Activated naive CD8-positive, alpha-beta T cell treated with anti-CD3 and anti-CD28 coated beads, Interleukin-2, amount 10 ng/mL, durations not matched to agents 7 days and 5 days (primary cell): ENCODE measurements at places on chromosomes 13 and 19. TPM values are rescaled to one million over a fixed set of nuclear protein-coding genes. Genes with fewer than 3 reads are reported as not detected.
A peak's percentile ranks its signal among the peaks of the same experiment; 100 is the strongest.

The FUT1 gene
- total RNA-seq: 0.14 TPM

The LRRC4B gene
- not detected for total RNA-seq

GRCh38 chr13:105878119-105878700 lies 657.3 kb downstream of the EFNB2 start:
- no peak overlapping the region for H3K4me3 ChIP-seq
- H3K27ac ChIP-seq: no peak overlapping the region
- no peaks in the 10 kb centered on the region for H3K4me1 ChIP-seq
- no peaks in the 10 kb centered on the region for H3K27me3 ChIP-seq
- no peaks in the 10 kb centered on the region for H3K36me3 ChIP-seq

DNA sequence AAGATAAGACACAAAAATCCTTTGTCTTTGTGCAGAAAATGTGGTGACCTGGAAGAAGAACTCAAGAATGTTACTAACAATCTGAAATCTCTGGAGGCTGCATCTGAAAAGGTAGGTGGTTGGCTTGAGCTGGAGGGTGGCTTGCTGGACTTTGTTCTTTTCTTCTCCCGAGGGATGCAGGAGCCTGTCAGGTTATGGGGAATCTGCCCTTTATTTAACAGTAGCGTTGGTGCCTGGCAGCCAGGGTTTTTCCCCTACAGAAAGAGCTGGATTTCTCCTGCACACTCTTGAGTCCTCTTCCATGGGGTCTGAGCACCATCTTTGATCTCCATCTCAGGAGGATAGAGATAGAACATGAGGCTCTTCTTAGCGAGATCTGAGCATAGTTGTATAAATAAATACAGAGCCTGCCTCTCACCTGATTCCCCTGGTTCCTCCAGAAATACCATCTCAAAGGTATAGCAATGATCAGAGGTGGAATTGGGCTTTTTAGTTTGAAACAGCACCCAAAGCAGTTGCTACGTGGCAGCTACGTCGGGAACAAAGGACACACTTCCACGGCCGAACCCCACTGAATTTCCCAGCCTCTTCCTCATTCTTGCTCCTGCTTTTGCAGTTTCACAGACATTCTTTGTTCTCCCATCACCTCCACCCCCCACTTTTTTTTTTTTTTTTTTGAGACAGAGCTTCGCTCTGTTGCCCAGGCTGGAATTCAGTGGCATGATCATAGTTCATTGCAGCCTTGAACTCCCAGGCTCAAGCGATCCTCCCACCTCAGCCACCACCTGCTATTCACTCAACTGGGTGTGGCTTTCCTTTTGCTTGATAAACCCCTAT lies 12.9 kb downstream of the TPM4 start:
- H3K36me3 ChIP-seq: peaks cover 62% of the 10 kb centered on the region
- H3K27ac ChIP-seq: peak overlapping the region; percentile 56
- no peaks in the 10 kb centered on the region for H3K27me3 ChIP-seq
- H3K4me1 ChIP-seq: peaks cover 49% of the 10 kb centered on the region
- DNase-seq: no peak

- no peak overlapping the region for H3K27ac ChIP-seq
- H3K4me1 ChIP-seq: peaks cover 10% of the 10 kb centered on the region
- peaks cover 39% of the 10 kb centered on the region for H3K36me3 ChIP-seq
- H3K4me3 ChIP-seq: no peak overlapping the region
These were observed 66.5 kb downstream of the PAN3 start for GRCh38 chr13:28204690-28205443.

DNA sequence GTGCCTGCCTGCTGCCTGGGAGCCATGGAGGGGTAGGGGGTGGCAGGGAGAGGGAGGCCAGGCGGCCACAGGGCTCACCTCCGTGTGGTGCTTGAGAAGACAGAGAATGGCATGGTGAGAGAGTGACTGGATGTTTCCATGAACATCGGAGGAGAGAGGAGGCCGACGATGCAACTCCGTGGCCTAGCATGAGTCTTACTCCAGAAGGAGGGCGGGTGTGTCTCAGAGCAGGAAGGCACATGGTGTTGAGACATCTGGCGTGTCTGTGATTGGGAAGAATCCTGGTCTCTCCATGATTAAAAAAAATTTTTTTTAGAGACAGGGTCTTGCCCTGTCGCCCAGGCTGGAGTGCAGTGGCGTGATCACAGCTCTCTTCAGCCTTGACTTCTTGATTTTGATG lies 5.1 kb downstream of the IRGC start:
- H3K36me3 ChIP-seq: no peaks in the 10 kb centered on the region
- no peak for DNase-seq
- H3K27ac ChIP-seq: no peak overlapping the region
- H3K4me1 ChIP-seq: peaks cover 8% of the 10 kb centered on the region

The SKA3 gene
- 26.1 TPM for total RNA-seq

The ERICH6B gene
- not detected for total RNA-seq

DNA sequence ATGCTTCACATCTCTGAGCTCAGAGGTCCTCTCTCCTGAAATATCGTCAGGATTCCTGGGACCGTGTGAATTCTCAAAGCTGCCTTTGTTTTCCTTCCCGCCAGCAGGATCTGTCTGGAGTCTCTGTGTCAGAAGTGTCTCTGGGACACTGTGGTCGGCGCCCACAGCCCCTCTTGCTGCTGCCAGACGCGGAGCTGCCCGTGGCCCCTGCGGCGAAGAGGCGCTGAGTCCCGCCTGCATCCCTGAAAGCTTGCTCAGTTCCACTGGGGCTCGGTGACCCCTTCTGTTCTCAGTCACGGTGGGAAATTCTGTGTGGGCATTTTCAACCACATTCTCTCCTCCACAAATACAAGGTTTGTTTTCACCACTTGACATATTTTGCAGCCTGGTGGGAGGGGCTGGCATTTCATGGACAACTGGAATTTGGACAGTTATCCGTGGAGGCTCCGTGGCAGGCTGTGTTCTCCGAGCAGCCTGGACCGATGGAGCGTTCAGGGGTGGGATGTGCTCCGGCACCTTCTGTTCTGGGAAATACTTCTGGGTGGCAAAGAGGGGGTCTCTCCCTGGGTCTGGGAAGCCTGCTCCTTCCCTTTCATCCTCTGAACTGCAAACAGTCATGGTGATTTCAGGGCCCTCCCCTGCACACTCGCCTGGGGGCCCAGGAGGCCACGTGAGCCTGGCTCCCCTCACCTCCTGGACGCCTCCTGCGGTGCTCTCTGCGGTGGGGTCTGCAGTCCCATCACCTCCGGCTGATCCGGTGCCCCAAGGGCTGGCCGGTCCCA lies 42.6 kb upstream of the GRTP1 start:
- no peaks in the 10 kb centered on the region for H3K36me3 ChIP-seq
- no peaks in the 10 kb centered on the region for H3K4me1 ChIP-seq
- no peak for DNase-seq
- peaks cover 3% of the 10 kb centered on the region for H3K27me3 ChIP-seq
- no peak overlapping the region for H3K4me3 ChIP-seq
- H3K27ac ChIP-seq: no peak overlapping the region

DNA sequence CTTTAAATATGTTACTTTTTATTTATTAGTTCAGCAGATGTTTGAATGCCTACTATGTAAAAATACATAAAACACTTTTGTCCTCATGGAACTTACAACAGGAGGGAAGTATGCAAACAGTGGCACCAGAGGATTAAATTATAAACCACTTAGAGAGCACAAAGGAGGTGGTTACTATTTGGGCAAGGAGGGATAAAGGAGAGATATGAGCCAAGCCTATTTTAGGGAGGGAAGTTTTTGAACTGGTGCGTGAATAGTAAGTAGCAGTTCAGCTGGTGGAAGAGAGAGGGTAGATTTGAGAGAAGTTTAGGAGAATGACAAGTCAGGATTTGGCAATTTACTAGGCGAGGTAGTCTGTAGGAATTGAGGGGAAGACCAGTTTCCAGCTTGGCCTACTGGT lies 8.6 kb downstream of the AKAP11 start:
- H3K4me1 ChIP-seq: peaks cover 20% of the 10 kb centered on the region
- peaks cover 14% of the 10 kb centered on the region for H3K36me3 ChIP-seq
- H3K27me3 ChIP-seq: no peaks in the 10 kb centered on the region
- H3K27ac ChIP-seq: no peak overlapping the region
- no peak overlapping the region for H3K4me3 ChIP-seq

DNA sequence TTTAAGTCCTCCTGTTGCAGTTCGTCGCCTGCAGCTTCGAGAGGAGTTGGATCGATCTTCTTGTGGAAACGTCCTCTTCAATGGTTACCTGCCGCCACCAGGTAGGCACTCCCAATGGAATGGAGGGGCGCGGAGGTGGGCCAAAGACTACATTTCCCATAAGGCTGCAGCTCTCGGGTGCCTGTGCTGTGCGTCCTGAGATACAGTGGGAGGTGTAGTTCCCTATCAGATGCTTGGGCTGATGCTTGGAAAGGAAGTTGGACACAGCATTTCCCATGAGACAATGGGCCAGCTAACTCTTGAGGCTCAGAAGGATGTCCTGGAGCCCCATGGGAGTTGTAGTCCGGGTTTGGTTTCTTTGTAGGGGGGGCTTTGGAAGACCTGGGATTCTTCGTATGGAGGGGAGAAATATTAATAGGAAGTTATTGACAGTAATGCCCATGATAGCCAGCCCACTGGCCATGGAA lies 1.8 kb downstream of the SHKBP1 start:
- no peak overlapping the region for H3K4me3 ChIP-seq
- H3K36me3 ChIP-seq: peaks cover 13% of the 10 kb centered on the region
- no peaks in the 10 kb centered on the region for H3K27me3 ChIP-seq
- peaks cover 16% of the 10 kb centered on the region for H3K4me1 ChIP-seq
- H3K27ac ChIP-seq: no peak overlapping the region
- no peak for DNase-seq

DNA sequence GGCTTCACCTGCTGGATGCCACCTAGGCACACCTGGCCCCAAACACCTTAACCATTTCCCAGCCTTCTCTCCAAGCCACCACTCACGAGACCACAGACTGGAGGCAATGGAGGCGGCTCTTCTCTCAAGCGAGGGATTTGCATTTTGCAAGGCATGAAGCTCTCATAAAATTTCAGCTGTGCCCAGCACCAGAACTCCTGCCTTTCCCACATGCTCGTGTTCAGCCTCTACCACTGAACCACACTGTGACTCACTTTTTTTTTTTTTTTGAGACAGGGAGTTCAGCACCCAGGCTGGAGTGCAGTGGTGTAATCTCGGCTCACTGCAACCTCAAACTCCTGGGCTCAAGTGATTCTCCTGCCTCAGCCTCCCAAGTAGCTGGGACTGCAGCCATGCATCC lies 10.6 kb downstream of the NANOS3 start:
- DNase-seq: no peak
- no peaks in the 10 kb centered on the region for H3K36me3 ChIP-seq
- H3K4me1 ChIP-seq: peaks cover 25% of the 10 kb centered on the region
- H3K4me3 ChIP-seq: no peak overlapping the region
- H3K27me3 ChIP-seq: no peaks in the 10 kb centered on the region

The PRR19 gene
- 0.57 TPM for total RNA-seq

GRCh38 chr13:111920932-111921705 lies 145.8 kb upstream of the SOX1 start:
- no peaks in the 10 kb centered on the region for H3K4me1 ChIP-seq
- H3K4me3 ChIP-seq: no peak overlapping the region
- DNase-seq: no peak
- H3K27ac ChIP-seq: no peak overlapping the region
- H3K36me3 ChIP-seq: no peaks in the 10 kb centered on the region

The CEACAM16 gene
- total RNA-seq: not detected

The C19orf44 gene
- 3.3 TPM for total RNA-seq

- H3K4me1 ChIP-seq: no peaks in the 10 kb centered on the region
- DNase-seq: no peak
- H3K27me3 ChIP-seq: no peaks in the 10 kb centered on the region
These were observed 127.8 kb upstream of the SPACA7 start for GRCh38 chr13:112248406-112248760.

DNA sequence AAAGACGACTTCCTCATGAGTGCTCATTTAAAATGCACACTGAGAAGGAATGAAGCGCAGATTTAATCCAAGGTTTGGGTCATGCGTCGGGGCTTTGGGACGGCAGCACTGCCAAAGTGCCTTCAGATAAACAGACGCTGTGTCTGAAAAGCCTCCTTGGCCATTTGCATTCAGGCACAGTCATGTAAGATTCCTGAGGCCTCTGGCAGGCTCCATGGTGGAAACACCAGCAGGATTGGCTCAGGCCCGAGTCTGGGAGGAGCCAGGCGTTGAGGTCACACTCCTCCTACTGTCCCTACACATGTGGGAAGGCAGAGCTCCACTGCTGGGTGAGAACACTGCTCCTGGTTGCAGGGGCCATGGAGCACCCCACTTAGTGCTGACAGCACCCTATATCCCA lies 113.3 kb upstream of the KL start:
- no peak for DNase-seq
- H3K4me3 ChIP-seq: no peak overlapping the region
- peaks cover 11% of the 10 kb centered on the region for H3K36me3 ChIP-seq
- peaks cover 40% of the 10 kb centered on the region for H3K4me1 ChIP-seq
